ENCODE measurements at places on chromosomes 2 and 18. TPM values are rescaled to one million over a fixed set of nuclear protein-coding genes. Genes with fewer than 3 reads are reported as not detected.

The MPP4 gene
- total RNA-seq: 0.25 TPM

- H3K36me3 ChIP-seq: no peaks in the 10 kb centered on the region
- no peaks in the 10 kb centered on the region for H3K27me3 ChIP-seq
- no peak for DNase-seq
- no peak overlapping the region for H3K27ac ChIP-seq
- no peak overlapping the region for H3K4me3 ChIP-seq
These were observed 12.6 kb upstream of the TMX3 start for GRCh38 chr18:68727506-68727905.

DNA sequence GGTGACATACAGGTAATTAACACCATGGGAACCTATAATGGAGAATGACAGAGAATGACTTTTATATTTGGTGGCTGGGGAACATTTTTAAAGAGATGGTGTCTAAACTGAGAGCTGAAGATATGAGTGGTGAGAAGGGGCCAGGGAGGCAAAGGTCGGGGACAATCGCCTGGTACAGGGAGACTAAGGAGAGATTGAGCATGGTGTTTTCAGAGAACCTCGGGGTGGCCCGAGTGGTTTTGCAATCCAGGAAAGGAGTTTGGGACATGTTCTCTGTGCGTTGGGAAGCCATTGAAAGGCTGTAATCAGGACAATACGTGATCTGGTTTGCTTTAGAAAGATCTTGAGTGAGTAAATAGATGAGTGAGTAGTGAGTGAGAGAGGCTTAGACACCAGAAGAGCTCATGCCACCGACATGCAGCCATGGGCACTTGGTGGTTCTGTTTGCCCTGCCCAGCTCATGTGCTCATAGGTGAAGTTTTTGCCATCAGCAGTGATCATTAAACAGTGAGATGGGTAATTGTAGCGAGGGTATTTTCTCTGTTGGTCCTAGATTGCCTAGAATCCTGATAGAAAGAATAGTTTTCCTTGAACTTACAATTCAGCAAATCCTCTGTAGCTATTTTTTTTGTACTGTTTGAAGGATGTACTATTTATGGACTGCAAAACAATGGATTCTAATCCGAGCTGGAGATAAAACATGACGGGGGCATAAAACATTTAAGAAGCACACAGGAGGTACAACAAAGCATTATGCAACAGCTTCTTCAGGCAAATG is 114.7 kb downstream of the SH3RF3 start:
- H3K27ac ChIP-seq: peak overlapping the region; percentile 87
- H3K36me3 ChIP-seq: no peaks in the 10 kb centered on the region
- H3K27me3 ChIP-seq: no peaks in the 10 kb centered on the region
- no peak for DNase-seq
- H3K4me1 ChIP-seq: peaks cover 65% of the 10 kb centered on the region

The RPL37A gene
- total RNA-seq: 2,124 TPM

DNA sequence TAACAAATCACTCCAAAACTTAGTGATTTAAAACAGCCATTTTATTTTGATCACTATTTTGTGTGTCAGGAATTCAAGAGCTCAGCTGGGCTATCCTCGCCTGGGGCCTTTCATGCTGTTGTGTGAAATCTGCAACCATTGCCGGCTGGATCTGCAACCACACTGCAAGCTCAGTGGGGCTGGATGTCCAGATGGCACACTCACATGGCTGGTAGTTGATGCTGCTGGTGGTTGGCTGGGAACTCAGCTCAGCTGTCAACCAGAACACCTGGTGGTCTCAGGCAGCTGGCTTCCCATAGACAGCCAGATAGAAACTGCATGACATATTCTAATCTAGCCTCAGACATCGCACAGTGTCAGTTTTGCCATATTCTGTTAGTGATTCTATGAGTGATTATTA is 30.6 kb upstream of the AP1S3 start:
- no peaks in the 10 kb centered on the region for H3K36me3 ChIP-seq
- no peaks in the 10 kb centered on the region for H3K27me3 ChIP-seq

DNA sequence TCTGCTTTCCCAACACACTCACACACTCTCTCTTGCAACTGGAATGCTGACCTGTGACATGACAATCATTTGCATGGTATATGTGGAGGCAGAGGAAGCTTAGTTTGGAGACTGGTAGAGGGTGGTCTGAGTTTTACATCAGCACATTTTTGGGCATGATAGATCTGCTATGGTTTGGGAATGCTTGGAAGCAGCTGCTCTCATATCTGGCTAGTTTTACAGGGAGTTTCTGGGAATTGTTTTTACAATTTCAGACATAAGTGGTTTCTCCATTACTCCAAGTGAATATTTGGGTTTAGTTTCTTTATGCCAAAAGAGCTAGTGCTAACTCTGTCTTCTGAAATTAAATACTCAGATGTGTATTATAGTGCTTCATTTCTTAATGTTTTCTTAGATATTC is 977.6 kb downstream of the SUCLG1 start:
- H3K4me1 ChIP-seq: no peaks in the 10 kb centered on the region
- no peaks in the 10 kb centered on the region for H3K27me3 ChIP-seq
- no peak for DNase-seq
- H3K4me3 ChIP-seq: no peak overlapping the region
- no peaks in the 10 kb centered on the region for H3K36me3 ChIP-seq
- H3K27ac ChIP-seq: no peak overlapping the region

Data from heart left ventricle (tissue), 16 donors.